ENCODE measurements at places on chromosomes 7 and 10.

DNA sequence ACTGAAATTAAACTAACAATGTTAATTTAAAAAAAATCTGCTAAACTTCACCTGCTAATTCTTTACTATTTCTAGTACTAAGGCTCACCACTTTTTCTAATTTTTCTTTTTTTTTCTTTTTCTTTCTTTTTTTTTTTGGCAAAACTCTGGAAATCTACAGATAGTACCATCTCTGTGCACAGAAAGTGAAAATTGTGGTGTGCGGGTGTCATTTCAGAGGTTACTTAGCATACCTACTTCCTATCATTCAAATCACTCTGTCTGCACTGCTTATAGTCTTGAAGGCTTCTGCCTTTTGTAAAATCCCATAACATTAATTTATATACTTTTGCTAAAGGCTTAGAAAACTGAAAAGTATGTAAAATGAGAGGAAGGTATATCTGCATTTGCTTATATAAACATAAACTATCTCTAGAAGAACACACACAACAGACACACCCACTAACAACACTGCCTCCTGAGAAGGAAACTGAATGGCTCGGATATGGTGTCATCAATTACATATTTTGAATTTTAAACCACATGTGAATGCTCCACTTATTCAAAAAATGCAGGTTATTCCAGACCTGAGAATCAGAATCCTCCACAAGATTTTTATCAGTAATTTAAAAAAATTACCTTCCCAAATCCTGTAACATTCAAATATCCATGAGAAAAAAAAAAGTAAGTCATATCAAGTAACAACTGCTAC lies 229.5 kb downstream of the PARD3 start:
- no peak for DNase-seq

DNA sequence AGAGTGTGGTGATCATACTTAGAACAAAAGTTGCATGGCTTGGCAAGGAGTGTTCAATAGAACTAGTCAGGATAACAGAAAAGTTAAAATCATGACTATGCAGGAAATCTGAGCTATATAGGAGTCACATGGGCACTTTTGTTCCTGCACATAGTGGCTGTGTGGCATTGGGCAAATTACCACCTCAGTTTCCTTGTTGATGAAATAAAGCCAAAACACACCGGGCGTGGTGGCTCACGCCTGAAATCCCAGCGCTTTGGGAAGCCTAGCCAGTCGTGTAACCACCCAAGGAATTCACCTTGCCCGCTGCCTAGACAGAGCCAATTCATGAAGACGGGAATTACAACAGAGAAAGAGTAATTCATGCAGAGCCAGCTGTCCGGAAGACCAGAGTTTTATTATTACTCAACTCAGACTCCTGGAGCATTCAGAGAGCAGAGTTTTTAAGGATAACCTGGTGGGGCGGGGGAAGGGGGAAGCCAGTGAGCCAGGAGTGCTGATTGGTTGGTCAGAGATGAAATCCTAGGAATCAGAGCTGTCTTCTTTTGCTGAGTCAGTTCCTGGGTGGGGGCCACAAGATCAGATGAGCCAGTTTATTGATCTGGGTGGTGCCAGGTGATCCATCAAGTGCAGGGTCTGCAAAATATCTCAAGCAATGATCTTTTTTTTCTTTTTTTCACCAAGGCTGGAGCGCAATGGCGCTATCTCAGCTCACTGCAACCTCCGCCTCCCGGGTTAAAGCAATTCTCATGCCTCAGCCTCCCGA lies 6.4 kb upstream of the MKRN1 start:
- DNase-seq, result no peak

- DNase-seq, result no peak
Observed at GRCh38 chr7:152756116-152756515, 3.4 kb upstream of the ACTR3B start.

- no peak for DNase-seq
Observed at GRCh38 chr7:107594961-107595737, 15.1 kb downstream of the BCAP29 start.

DNA sequence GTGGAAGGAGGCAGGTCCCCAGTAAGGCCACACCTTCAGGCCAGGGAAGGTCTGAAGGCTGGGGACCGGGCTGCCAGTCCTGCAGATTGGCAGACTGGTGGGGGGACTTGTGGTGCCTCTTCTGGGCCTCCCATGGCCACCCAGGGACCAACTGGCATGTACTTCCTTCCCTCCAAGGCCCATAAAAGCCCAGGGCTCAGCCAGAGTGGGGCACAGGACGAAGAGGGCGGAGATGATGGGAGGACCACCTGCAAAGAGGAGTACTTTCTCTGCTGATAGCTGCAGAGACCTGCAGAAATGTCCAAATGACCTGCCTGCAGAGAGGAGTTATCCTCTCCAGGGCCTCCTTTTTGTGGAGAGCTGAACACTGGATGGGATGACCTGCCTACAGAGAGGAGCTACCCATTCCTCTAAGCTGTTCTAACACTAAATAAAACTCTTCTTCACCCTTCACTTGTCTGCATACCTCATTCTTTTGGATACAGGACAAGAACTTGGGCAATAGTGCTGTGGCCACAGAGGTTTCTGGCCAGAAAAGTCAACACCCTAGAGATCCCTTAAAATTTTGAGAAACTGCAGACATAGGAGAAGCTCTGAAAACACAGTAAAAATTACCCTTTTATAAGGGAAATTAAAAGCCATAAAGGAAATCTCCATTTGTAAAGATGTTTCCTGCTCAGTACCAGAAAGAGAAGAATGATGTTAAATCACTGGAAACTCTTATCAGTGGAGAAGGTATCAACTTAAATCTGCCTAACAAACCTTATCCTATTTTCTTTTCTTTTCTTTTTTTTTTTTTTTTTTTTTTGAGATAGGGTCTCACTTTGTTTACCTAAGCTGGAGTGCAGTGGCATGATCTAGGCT lies 20.7 kb upstream of the PRF1 start:
- no peak for DNase-seq

- no peak for DNase-seq
Observed at GRCh38 chr7:19984231-19984632, 210.8 kb upstream of the TMEM196 start.

- peak; percentile 72 for DNase-seq
Observed at GRCh38 chr10:15167411-15168290, 842 bp downstream of the NMT2 start.

DNA sequence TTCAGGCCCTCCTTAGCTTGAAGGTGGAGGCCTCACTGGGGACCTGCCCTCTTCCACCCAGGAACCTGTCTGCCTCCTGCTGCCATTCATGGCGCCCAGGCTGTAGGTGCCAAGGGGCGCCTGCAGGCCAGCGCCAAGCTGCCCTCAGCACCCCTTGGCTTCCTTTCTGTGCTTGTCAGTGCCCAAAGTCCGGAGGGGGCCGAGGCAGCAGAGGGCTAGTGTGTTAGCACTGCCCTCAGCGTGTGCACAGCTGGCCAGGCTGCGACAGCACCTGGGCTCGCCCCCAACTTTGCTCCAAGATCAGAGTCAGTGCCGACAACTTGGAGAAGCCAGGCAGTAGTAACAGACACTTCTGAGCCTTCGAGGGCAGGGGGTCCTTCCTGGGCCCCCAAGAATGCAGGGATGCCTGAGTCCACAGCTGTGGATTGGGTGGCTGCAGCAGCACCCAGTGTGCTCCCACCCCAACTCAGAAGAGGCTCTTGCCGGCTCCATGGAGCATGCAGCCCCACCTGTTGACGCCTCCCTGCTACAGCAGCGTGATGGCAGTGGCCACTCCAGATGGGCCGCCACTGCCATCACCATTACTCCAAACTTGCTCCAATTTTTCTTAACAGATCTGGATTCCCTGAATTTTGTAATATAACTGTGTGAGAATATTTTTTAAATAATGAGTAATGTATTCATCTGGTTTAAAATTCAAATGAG lies 41.7 kb downstream of the CACUL1 start:
- DNase-seq, result no peak

DNA sequence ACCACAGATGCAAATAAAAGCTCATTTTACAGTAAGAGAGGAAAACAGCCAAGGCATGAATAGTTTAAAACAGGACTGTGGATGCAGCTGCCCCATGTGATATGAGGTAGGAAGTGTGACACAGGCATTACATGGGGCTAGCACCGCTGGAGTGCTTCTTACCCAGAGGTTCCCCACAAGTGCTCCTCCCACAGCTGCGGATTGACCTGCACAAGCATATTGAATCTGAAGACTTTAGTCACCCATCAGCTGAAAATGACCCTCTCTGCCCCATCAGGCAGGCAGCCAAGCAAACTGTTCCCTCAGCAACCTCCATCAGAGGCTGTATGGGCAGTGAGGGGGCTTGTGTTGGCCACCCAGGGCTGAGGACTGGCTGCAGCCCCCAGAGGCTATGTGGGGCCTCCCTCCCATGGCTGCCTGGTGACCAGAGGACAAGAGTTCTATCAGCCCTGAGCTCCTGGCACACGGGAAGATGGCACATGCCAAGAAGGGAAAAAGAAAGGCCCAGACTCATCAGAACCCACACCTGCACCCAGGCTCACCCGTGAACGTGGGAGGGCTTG lies 98.7 kb downstream of the TCERG1L start:
- DNase-seq, result no peak

GRCh38 chr10:22742678-22743077 lies 28.3 kb upstream of the PIP4K2A start:
- no peak for DNase-seq

GRCh38 chr7:122752583-122752982 lies 49.9 kb upstream of the RNF148 start:
- DNase-seq, result no peak

DNA sequence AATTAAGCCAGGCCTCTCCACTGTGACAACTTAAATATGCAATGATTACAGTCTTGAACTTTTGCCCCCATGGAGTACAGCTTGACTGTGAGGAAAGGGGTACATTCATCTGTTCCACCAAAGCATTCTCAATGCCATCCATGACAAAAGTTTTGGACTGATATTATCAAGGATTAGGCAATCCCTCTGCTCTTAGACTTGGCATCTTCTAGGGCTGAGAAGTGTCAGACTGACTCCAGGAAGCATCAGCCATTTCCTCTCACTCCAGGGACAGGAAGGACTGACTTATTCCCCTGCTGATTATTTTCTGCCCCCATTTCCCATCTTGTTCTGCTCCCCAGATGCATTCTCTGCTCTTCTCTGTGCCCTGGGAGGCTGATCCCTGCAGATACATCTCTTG lies 69.7 kb downstream of the ZNF365 start:
- no peak for DNase-seq

DNA sequence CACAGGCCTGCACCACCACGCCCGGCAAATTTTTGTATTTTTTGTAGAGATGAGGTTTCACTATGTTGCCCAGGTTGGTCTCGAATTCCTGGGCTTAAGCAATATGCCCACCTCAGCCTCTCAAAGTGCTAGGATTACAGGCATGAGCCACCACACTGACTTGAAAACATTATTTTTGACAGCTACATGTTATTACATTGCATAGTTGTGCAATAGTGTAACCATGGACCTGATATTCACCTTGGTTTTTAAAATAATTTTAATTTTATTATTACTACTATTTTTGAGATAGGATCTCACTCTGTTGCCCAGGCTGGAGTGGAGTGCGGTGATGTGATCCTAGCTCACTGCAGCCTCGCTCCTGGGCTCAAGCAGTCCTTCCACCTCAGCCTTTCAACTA lies 18.4 kb downstream of the AKAP9 start:
- no peak for DNase-seq

- peak; percentile 31 for DNase-seq
Observed at GRCh38 chr7:156167417-156167807, 355.1 kb upstream of the SHH start.

GRCh38 chr10:97733256-97733655 lies 3.7 kb upstream of the ZFYVE27 start:
- no peak for DNase-seq

DNA sequence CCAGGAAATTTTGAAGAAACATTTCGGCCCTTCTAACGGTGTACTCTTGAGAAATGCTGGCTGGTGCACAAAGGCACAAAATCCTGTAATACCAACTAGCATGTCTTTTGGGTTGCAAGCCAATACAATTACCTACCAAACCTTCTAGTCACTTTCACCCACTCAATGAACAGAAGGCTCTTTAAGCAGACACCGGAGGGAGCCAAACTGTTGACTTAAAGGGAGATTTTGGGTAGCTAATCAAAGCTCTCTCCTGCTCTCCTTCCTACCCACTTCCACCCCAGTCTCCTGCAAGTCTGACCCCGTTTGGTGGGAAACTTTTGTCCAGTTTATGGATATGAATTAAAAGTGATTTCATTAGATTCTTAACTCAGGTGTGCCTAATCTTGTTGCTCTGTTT lies 24.0 kb downstream of the GRM3 start:
- DNase-seq, result no peak

DNA sequence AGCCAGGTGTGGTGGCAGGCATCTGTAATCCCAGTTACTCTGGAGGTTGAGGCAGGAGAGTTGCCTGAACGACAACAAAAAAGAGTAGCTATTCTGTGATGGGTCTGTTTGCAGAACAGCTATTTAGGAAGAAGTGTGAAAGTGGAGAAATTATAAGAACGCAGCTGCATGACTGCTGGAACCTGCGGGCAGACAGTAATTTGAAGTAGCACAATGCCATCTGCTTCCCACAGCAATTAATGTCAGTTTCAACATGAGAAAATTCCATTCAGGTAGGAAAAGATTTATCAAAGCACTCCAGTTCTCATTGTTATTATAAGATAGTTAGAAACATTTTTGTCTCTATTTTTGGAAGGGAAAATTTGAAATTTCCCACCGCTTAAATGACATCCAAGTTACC lies 21.5 kb downstream of the LAMB1 start:
- DNase-seq, result no peak

- no peak for DNase-seq
Observed at GRCh38 chr7:135380351-135380750, 129.6 kb downstream of the CNOT4 start.

DNA sequence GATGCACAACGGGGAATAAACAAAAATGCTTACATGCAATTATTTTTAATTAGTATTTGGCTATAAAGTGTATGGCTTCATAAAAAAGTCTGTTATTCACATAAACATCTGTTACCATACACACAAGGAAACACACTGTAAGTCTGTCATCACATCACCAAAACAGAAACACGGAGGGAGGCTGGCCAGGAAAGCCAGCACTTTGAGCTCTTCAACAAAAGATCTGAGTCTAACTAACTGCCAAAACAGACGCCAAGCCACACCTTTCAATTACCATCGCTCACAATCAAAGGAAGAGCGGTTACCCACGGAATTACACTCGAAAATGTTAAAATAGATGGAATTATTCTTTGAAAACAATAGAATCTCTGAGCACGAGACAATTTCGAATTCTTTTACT lies 49.2 kb upstream of the MGMT start:
- DNase-seq, result no peak

- no peak for DNase-seq
Observed at GRCh38 chr7:143495851-143496250, 18.2 kb downstream of the TAS2R41 start.
